ENCODE measurements at places on chromosomes 16 and 17.

GRCh38 chr17:7834542-7834956 is 532 bp downstream of the KDM6B start:
- no peak for DNase-seq

DNA sequence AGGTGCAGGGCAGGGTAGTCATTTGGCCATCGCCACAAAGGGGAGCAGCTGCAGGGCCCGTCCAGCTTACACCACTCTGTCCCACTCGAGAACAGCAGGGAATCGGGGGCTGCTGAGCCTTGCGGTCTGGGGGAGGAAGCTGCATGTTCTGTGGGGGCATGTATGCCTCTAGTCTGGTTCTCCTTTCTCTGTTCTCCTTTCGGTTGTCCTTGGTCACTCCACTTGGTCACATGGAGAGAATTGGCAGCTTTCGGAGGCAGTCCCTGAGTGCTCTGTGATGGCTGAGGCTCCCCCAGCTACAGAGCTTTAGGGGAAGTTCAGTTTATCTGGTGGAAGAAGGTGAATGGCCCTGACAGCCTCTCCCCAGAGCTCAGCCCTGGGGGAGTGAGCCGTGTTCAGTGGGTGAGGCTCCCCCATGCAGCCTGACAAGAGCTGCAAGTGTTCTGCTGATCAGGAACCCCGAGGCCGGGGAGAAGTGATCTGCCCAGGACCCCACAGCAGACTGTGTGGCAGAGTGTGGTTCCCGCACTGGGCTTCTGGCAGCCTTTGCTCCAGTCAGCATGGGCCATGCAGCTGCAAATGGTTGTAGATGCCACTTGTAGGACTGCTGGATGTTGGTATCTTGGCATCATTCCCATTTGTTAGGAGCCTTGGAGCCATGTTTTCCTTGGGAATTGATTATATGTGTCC is 22.3 kb upstream of the SMPD3 start:
- peak; percentile 97 for DNase-seq

GRCh38 chr16:57828272-57829161 is 26.2 kb upstream of the KIFC3 start:
- DNase-seq: no peak

DNA sequence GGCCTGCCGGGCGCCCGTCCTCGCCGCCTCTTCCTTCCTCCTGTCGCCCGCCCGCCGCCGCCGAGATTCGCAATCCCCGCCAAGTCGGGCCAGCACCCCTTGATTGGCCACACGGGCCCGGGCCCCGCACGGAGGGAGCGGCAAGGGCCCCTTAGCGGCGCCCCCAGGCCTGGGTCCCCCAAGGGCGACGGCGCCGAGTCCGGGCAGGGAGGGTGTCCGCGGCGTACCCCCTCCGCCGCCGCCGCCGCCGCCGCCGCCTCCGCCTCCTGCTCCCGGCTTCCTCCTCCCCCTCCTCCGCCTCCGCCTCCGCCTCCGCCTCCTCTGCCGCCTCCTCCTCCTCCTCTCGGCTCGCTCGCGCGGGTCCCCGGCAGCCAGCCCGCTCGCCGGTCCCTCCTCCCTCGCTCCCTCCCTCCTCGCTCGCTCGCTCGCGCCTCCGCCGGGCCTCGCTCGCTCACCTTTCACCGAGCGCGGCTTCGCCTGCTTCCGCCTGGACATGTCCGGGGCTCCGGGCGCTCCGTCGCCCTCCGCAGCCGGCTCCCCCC is 561 bp downstream of the ZNF423 start:
- peak; percentile 23 for DNase-seq

GRCh38 chr16:2236337-2237101 is at the start of gene DNASE1L2:
DNASE1L2 (plus strand) TSS chr16:2236444; CDS start chr16:2236817, 373 bp downstream.
- no peak for DNase-seq

- no peak for DNase-seq
Measured at GRCh38 chr16:76464955-76465620, 187.9 kb downstream of the CNTNAP4 start.
